ENCODE measurements at places on chromosomes 6 and 20.

DNA sequence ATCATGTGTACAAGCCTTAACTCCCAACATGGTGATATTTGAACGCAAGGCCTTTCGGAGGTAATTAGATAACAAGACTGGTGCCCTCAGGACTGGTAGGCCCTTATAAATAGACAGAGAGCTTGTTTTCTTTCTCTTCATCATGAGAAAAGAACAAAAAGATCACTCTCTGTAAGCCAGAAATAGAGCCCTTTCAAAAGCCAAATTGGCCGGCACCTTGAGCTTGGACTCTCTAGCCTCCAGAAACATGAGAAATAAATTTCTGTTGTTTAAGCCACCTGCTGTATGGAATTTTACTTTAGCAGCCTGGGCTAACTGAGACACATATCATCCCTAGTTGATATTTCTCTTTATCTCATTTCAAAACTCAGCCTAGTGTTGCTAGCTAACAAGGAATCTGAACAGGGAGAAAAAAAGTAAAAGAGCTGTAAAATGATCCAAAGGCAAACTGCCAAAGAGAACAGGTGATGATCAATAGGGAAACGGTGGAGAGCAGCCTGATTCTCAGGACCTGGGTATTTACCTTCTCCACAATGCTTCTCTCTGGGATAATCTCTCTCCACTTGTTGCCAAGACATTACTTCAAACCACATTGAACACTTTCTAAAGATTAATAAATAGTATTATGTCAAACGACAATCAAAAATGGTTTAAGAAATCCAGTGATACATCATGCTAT is 6.1 kb downstream of the COL21A1 start:
- DNase-seq = no peak

DNA sequence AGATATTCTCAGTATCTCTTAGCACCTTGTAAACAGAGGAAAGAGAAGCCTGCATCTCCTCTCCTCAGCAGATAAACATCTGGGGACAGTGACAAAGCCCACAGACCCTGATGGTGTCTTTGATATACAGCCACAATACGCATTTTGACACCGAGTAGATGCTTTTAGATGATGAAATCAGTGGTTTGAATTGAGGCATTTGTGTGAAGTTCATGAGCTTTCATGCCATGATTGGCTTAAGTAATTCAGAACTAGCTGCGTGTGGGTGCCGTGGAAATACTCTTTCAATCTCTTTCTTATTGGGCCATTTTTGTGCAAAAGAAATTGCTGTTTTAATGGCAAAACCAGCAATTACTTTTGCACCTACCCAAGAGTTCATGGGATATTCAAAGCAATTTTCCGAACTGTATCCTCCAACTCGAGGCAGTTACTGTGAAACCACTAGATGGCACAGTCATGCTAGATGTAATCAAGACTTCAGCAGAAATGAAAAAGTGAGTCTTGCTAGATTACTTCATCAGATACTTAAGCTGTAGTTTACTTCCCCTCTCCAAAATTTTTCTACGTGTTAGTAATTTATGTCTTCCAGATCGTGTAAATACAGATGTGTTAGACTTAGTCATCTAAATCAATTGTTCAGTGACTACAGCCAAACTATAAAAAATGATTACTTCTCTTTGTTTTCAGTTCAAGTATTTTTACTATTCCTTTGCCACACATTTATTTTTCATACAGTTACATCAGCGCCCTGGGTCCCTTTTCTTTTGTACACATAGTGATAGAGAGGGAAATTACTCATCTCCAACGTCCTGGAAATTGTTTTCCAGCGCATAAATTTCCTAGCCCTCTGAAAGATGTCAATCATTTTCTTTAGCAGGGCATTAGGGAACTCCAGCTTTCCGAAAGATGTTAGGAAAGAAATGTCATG is 49.4 kb downstream of the IYD start:
- peak; percentile 20 for DNase-seq

- no peak for DNase-seq
Observed at GRCh38 chr6:43766964-43767461, 3.0 kb upstream of the VEGFA start.

DNA sequence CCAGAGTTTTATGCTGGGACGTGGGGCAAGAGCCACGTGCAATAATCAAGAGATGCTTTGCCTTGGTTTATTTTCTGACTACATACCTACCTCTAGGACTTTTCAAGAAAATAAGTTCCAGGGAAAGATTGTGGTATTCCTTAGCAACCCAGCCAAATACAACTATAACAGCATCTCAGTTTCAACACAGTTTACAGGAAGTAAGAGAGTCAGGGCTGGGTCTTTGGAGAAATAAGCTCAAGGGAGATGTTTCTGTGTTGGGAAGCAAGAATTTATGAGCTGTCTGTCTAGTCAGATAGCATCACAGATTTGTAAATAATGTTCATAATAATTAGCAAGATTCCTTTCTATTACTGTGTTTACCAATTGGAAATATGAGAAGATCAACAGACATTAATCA is 35.1 kb downstream of the MAP3K5 start:
- DNase-seq = no peak

- DNase-seq = no peak
Observed at GRCh38 chr6:145498425-145498824, 236.9 kb downstream of the EPM2A start.

GRCh38 chr20:52619101-52619500 is 353.1 kb upstream of the TSHZ2 start:
- DNase-seq = no peak

- peak; percentile 78 for DNase-seq
Observed at GRCh38 chr6:156564127-156564806, 212.9 kb upstream of the ARID1B start.

DNA sequence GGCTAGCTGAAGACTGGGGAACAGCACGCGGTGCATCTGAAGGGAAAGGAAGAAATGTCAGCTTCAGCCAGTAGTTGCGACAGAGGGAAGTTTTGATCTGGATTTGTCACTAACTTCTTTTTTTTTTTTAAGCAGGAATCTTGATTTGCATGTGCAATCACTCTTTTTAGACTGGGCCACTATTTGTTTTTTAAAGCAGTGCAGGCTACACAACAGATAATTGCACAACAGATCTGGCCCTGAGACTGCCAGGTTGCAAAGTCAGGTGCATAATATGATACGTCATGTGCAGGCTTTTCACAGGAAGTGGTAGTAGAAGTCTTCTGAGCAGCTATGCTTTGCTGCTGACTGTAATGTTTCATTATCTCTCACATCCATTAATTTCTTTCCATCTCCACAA is 13.5 kb downstream of the PFDN4 start:
- DNase-seq = no peak

DNA sequence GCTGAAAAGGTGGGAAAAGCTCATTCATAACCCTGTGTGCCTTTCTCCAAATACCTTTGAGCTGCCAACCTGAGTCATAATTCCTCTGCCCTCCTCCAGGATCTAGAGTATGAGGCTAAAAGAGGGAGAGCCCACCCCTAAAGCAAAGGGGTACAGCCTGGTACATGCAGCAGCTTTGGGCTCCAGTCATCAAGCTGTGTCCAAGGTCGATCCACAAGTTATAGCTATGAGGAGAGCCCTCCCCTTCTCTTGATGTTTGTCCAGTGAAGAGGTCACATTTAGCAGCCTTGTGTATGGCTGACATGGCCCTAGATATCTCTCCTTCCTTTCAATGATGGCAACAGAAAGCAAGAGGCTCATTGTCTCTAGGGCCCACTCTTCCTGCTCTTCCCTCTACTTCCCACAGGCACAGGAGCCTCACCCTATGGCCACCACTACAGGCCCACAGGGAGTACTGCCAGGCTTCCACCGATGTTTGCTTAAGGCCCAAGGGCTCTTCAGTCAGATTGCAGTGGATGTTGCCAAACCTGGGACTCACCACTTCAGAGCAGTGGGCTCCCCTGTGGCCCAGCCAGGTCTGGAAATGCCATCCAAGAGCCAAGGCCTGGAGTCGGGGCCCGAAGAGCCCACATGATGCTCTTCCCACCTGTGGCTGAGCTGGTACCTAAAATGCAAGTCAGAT is 176.8 kb downstream of the CD83 start:
- no peak for DNase-seq

- DNase-seq = no peak
Observed at GRCh38 chr6:84804720-84805119, 40.3 kb upstream of the TBX18 start.

DNA sequence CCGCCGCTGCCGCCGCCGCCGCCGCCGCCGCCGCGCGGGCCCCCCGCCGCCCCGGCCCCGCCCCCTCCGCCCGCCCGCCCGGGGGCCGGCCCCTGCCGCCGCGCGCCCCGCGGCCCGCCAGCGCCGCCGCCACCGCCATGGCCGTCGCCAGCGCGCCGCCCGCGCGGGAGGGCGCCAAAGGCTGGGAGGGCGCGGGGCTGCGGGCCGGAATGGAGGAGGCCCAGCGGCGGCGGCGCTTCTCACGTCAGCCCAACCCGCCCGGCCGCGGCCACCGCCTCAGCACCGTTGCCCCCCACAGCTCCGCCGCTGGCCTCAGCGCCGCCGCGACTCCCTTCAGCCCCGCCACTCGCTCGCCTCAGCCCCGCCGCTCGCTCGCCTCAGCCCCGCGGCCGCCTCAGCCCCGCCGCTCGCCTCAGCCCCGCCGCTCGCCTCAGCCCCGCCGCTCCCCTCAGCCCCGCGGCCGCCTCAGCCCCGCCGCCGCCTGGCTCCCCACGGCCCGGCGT is 258 bp downstream of the PHF10 start:
- DNase-seq = peak; percentile 44

DNA sequence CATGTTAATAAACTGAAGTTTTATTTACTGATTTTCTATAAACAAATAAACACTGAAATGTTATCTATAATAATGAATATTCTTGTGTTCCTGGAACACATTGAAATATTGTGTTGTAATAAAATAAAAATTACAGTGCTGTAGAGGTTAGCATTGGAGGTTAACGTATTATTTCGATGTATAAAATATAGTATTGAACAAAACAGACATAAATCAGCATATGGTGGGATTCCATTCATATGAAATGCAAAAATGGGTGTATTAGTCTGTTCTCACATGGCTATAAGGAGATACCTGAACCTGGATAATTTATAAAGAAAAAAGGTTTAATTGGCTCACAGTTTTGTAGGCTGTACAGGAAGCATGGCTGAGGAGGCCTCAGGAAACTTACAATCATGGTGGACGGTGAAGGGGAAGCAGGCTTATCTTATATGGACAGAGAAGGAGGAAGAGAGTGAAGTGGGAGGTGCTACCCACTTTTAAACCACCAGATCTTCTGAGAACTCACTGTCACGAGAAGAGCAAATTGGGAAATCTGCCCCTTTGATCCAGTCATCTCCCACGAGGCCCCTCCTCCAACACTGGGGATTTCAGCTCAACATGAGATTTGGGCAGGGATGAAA is 24.6 kb upstream of the BMP6 start:
- no peak for DNase-seq

DNA sequence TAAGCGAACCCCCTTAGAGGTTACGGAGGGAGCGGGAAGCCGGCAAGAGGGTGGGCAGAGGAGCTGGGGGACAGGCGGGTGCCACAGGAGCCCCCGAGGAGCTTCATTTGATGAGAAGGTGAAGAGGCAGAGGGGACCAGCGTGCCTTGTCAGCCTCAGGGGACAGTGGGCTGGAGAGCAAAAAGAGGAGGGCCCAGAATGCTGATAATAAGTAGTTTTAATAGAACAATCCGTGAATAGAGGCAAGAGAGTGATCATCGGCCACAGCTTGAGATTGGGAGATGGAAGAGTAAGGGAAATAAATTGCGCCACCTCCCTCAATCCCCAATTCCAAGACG is 1.3 kb downstream of the COL19A1 start:
- no peak for DNase-seq

DNA sequence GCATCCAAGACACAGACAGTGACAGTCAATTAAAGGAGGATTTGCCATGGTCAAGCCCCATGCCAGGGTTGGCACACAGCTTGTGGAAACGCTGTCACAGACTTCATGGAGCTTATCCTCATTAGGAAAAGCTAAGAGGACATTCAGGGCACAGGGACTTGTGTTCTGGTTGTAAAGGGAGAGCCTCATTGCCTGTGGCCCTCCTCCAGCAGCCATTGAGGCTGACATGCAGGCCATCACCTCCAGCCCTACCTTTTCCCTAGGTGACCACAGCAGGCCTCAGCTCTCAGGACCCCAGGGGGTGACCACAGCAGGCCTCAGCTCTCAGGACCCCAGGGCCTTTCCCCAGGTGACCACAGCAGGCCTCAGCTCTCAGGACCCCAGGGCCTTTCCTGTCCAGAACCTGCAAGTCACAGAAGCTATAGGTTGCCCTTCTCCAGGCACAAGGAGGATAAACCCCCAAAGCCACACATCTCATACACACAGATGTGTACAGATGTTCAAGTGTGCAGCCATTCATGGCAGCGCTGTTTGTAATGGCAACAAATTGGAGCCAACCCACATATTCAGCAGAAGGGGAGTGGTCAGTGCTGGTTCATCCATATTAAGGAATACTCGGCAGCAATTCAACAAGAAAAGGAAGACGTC is 26.1 kb downstream of the DUSP22 start:
- DNase-seq = no peak

DNA sequence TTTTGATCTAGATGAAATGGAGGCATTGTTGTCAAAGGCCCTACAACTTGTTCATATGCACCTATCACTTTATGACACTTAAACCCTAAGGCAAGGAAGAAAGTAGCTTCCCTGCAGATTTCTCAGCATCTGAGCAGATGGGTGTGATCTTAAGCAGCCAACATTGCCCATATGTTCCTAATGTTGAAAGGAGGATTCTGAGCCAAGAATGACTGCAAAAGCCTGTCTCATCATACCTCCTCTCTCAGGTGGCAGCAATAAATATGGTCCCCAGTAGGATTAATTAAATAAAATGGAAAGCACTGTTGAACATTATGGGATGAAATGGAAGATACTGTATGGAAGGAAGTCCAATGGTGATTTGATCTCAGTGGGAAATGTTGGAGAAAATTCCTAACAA is 538.1 kb upstream of the MAN1A1 start:
- no peak for DNase-seq

DNA sequence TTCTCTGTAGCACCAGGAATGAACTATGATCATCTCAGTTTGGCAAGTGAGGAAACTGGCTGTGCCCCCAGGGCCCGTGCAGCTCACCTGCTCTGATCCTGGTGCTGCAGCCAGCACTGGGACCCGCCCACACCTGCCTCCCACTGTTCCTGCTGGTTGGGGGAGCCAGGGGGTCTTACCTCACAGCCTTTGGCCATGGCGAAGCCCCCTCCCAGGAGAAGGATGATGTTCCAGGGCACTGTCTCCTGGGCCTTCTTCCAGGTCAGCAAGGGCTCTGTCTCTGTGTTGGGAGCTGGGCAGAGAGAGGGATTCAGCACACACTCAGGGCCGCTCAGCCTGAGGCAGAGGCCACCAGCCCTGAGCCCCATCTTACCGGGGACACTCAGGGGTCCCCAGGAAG is 24.9 kb upstream of the OCSTAMP start:
- DNase-seq = no peak

- no peak for DNase-seq
Observed at GRCh38 chr6:82283771-82284410, 36.3 kb upstream of the IBTK start.

DNA sequence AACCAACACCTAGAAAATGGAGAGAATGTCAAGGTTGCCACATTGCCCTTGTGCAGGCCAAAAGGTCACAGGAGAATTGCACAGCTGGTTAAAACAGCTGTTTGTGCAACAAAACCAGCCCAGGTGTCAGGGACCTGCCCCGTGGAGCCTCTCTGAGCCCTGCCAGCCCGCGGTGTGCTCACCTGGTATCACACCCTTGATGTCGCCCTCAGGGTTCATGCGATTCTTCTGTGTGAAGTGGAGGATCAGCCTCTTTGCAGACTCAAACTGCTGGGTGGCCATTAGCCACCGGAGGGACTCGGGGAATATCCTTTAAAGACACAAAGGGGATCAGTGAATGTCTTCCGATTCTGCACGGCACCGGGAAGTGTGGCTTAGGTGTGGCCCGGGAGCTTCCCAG is 39.2 kb downstream of the PSMG4 start:
- DNase-seq = no peak

GRCh38 chr6:36576578-36576977 is 17.6 kb upstream of the SRSF3 start:
- DNase-seq = no peak
